ENCODE measurements at places on chromosomes 2 and 18. TPM values are rescaled to one million over a fixed set of nuclear protein-coding genes. Genes with fewer than 3 reads are reported as not detected.

The KIF1A gene
- total RNA-seq: 1.4 TPM

The UGT1A8 gene
- 0.05 TPM for total RNA-seq

The LHCGR gene
- total RNA-seq: not detected

The CYP27C1 gene
- 3.2 TPM for total RNA-seq

The SDC1 gene
- total RNA-seq: 194 TPM

The C1GALT1C1L gene
- 2.3 TPM for total RNA-seq

The AQP12A gene
- total RNA-seq: not detected

The INPP5D gene
- 0.66 TPM for total RNA-seq

The KCNJ13 gene
- not detected for total RNA-seq

The FZD7 gene
- 5.6 TPM for total RNA-seq

The LRRTM4 gene
- not detected for total RNA-seq

The SGPP2 gene
- total RNA-seq: 0.56 TPM

The FBXO15 gene
- total RNA-seq: 0.67 TPM

The XIRP2 gene
- not detected for total RNA-seq

The ERBB4 gene
- total RNA-seq: not detected

The PSME4 gene
- 57.2 TPM for total RNA-seq

The APCDD1 gene
- total RNA-seq: not detected

The TCF23 gene
- total RNA-seq: not detected

The DUSP2 gene
- total RNA-seq: 0.38 TPM

The MAP3K19 gene
- total RNA-seq: not detected

The MEP1B gene
- total RNA-seq: 0.10 TPM

The POTEF gene
- total RNA-seq: not detected

The GPR45 gene
- not detected for total RNA-seq

The HOXD1 gene
- 0.17 TPM for total RNA-seq

The EMILIN1 gene
- 0.48 TPM for total RNA-seq

The LAPTM4A gene
- 277 TPM for total RNA-seq

The HRH4 gene
- not detected for total RNA-seq

The CDH19 gene
- 0.38 TPM for total RNA-seq

The LONRF2 gene
- total RNA-seq: 2.0 TPM

The NFATC1 gene
- 6.2 TPM for total RNA-seq

The KLHL30 gene
- 0.25 TPM for total RNA-seq

The MBP gene
- 15.4 TPM for total RNA-seq

The STPG4 gene
- total RNA-seq: not detected

The ANKZF1 gene
- 12.0 TPM for total RNA-seq

The UPP2 gene
- total RNA-seq: not detected

The FSIP2 gene
- not detected for total RNA-seq

The UCN gene
- 0.61 TPM for total RNA-seq

The LINC00305 gene
- total RNA-seq: not detected

The MARCO gene
- total RNA-seq: 0.05 TPM

The PPM1G gene
- 152 TPM for total RNA-seq

The MAPK4 gene
- total RNA-seq: 0.28 TPM

The KCNS3 gene
- total RNA-seq: 1.2 TPM

The DTNA gene
- 0.31 TPM for total RNA-seq

The MYL12A gene
- total RNA-seq: 321 TPM

The CREG2 gene
- 8.8 TPM for total RNA-seq

The TBR1 gene
- 0.07 TPM for total RNA-seq

The HOXD13 gene
- total RNA-seq: 0.15 TPM

The KCNG2 gene
- 0.07 TPM for total RNA-seq

The SOX11 gene
- total RNA-seq: not detected

The PLGLB2 gene
- 0.16 TPM for total RNA-seq

The ADRA2B gene
- total RNA-seq: 0.06 TPM
